Amygdala (tissue), 56 donors: ENCODE measurements at places on chromosomes 13 and 19.

DNA sequence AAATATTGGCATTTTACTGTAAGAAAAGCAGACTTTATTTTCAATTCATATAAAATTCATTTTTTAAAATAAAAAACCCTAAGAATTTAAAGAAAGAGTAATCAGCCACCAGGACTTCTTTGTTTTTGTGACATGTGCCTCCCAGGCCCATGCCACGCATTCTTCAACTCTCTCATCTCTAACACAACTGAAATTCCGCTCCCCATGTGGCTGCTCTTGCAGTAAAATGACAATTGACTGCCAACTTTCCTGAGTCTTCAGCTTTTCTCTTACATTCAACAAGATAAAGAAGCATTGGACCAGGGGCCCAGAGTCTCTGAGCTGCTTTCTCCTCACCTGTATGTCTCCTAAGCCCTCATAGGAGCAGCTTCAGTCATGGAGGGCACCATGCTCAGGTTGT is 372.1 kb downstream of the UQCRFS1 start:
- DNase-seq, result no peak

GRCh38 chr13:41457589-41458186 is 338 bp downstream of the RGCC start:
- DNase-seq, result no peak

DNA sequence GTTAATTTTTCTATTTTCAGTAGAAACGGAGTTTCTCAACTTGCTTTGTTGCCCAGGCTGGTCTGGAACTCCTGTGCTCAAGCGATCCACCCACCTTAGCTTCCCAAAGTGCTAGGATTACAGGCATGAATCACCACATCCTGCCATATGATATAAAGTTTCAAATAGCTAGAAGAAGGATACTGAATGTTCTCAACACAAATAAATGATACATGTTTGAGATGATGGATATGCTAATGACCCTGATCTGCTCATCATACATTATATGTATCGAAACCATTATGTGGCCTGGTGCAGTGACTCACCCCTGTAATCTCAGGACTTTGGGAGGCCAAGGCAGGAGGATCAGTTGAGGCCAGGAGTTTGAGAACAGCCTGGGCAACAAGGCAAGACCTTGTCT is 11.5 kb downstream of the CIB3 start:
- no peak for DNase-seq

GRCh38 chr19:41529484-41530183 is 46.3 kb upstream of the CEACAM21 start:
- DNase-seq, result no peak

DNA sequence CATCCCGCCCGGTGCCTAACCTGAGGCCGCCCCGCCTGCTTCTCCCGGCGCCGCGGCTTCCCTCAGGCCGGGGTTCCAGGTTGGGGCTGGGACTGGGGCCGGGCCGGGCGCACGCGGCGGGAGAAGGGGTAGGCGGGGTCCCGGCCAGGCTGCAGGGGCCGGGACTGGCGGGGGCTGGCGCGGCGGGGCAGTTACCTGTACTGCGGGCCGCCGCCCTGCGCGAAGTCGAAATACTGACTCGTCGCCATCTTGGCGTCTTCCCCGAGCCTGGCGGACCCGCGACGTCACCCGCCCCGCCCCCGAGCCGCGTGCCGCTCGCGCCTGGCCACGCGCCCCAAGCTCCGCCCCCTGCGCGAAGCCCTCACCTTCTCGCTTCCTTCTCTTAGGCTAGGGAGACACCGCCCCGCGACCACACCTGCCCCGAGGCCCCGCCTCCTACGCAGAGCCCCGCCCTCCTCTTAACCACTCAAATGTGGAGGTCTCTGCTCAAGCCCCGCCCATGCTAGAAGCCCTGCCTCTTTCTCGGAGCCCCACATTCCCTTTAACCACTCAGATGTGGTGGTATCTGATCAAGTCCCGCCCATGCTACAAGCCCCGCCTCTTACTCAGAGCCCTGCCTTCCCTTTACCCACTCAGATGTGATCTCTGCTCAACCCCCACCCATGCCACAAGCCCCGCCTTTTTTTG is at the start of gene ZFR2:
TSS of gene ZFR2 (minus strand) at position 269 of the 687 bp plus-strand sequence. CDS start at position 248, 21 bp downstream.
- DNase-seq, result peak; percentile 5

DNA sequence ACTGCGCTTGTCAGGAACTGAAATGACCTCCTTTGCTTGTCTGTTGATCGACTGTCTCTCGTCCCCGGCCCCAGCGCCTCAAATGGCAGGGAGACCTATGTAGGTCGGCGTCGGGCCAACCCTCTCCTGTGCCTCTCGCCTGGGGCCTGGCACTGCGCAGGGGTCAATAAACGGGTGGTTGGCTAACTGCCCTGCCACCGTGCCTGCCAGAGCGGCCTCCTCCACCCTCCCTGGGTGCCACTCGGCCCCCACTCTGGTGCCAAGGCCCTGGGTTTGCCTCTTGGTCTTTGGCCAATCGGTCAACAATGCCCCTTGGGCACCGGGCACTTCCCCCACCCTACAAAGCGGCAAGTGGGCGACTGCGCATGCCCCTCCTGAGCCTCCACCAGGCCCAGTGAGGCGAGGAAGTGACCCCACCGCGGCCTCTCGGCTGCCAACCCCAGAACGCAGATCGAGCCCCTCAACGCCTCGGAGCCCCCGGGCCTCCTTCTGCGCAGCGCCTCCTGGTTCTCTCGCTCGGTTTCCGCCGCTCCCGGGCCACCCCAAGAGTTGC is 1.1 kb downstream of the KEAP1 start:
- peak; percentile 76 for DNase-seq

DNA sequence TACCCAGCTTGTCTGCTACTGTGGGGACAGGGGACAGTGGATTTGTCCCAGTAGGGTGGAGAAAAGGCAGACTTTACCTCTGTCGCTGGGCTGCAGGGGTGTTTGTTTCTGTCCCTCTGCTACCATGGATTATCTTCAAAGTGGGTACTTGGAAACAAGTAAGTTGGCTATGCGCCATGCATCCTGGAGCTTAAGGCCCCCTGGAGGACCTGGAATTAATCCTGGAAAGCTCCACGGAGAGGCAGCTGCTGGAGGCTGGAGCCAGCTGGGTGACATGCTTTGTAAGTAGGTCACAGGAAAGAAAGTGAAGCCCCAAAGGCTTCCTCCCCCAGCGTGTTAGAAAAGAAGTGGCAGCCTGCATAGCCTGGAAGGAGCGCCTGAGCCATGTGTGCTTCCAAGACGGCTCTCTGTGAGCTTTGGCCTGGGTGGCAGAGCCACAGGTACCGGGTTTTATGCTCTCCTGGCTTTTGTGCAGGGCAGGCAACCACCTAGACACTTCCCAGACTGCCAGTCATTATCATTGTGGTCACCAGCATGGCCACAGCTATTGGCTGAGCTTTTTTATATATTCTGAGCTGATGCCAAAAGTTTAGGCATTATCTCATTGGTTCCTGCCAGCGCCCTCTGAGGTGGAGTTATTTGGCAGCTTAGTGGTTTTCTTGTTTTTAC is 9.5 kb downstream of the B3GLCT start:
- peak; percentile 24 for DNase-seq

- DNase-seq, result no peak
These were observed 7.4 kb downstream of the SLC35E1 start for GRCh38 chr19:16564842-16565241.

GRCh38 chr19:55541091-55541490 is 4.2 kb upstream of the SBK2 start:
- DNase-seq, result no peak

DNA sequence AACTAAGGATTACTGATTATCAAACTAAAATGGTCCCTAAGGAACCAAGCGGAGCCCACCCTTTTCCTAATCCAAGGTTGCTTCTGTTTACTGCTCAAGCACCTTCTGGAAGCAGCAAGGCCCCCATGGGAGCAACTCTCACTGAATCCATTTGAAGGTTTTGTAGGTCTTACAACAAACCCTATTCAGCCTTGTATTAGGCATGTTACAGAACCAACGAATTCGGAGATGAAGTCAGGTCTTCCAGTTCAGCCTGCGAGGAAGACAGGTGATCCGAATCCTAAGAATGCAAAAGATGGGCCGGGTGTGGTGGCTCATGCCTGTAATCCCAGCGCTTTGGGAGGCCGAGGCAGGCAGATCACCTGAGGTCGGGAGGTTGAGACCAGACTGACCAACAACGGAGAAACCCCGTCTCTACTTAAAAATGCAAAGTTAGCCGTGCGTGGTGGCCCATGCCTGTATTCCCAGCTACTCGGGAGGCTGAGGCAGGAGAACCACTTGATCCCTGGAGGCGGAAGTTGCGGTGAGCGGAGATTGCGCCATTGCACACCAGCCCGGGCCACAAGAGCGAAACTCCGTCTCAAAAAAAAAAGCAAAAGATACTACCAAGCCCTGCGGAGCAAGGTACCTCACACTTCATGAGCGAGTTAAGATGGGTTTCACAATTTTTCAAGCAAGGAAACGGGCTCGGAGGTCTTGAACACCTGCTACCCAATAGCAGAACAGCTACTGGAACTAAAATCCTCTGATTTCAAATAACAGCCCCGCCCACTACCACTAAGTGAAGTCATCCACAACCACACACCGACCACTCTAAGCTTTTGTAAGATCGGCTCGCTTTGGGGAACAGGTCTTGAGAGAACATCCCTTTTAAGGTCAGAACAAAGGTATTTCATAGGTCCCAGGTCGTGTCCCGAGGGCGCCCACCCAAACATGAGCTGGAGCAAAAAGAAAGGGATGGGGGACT is 609 bp downstream of the ZAR1L start:
- no peak for DNase-seq

DNA sequence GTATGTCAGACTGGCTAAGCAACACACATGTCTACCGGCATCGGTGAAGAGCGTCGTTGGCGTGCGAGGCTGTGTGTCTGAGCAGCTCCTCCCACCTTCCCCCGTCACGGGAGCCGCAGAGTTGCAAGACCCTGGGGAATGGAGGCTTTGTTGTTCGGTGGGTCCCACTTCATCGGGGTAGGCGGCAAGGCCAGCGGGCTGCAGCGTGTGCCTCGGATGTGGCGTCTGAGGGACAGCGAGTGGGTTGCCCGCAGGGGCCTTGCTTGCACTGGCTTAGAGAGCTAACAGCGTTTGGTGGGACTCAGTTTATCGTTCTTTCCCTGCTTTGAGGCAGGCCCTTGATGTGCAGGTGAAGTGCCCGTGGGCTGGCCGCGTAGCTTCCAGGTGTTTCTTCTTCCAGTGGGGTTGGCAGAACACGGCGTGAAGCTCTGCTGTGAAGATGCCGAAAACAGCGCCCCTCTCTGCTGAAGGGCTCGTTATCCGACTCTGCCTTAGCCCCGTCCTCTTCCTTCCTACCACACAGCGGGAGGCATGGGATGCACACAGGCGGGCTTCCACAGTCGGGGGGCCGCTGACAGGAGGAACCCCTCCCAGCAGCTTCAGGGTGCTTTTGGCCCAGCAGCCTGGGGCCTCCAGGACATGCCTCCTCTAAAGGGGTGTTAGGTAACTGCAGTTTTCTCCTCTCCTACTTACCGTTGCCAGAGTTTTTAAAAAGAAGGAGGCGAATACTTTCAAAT is 85.2 kb downstream of the ATP11A start:
- no peak for DNase-seq

DNA sequence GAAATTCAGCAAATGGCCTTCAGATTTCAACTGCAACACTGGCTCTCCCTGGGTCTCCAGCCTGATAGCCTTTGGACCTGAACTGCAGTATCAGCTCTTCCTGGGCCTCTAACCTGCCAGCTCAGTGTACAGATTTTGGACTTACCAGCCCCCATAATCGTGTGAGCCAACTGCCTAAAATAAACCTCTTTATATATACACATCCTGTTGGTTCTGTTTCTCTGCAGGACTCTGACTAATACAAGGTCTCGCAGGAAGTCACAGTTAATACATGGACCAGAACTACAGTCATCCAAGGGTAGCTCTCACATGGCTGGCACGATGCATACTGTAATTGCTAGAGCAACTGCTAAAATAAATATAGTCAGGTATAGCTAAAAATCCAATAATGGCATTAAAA is 85.1 kb downstream of the KATNAL1 start:
- DNase-seq, result no peak

DNA sequence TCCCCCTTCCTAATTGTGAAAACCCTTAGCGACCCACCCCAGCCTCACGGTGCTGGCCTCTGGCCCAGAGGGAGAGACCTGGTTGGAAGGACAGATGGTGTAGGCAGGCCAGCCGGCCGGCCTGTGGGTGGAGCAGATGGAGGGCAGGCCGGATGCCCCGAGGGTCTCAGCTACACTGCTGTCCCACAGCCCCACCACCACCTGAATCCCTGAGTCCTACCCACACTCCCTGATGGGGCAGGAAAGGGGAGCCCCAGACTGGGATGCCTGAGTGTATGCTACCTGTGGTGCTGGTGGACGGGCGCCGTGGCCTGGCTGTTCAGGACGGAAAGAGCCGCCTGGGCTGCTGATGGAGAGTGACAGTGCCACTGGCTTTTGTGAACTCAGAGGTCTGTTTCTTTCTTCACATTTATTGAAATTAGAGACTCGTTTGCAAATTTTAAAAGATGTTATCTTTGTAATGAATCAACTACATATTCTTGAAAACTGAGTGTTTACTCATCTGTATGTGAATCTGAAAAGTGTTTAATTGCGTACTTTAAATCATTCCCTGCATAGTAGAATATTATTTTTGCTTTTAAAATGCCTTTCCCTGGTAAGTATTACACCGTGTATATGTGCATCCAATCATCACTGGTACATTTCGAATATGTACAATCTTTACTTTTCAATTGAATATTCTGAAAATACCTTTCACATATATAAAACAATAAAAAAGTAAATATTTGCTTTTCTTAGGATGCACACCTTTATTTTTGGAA is 35.7 kb downstream of the TFDP1 start:
- DNase-seq, result no peak

GRCh38 chr13:113066142-113066455 is 39.5 kb upstream of the F7 start:
- DNase-seq, result no peak

DNA sequence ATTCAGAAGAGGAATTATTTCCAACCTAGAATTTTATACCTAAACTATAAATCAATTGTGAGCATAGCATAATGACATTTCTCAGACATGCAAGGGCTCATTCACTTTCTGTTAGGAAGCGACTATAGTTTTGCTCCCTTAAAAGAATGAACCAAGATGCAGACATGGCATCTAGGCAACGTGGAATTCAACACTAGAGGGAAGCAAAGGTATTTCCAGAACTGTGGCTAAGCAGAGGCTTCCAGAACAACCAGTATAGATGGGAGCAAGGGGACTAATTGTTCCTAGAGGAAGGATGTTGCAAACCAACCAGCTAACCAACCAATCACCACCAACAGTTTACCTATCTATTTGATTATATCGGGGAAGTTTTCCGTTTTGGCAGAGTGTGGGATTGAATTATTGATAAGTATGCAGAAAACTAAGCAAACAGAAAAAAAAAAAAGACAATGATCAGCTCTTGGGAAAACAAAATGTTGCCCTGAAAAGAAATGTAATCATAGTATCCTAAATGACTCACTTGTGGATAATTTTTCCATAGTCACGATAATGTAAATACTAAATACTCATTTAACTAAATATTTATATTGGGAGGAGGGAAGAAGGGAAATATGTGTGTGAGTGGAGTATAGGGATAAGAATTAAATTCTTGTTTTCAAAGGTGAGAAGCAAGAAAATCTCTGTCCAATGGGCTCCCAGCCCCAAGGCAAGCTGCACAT is 21.1 kb downstream of the ARL11 start:
- DNase-seq, result no peak
